Activated T-cell treated with anti-CD3 and anti-CD28 coated beads, Interleukin-2, amount 50 U/mL, for 72 hours (primary cell): ENCODE measurements at places on chromosomes 11 and 22.

GRCh38 chr11:19614370-19614940, 98.2 kb upstream of the NAV2 start:
- DNase-seq = no peak

GRCh38 chr22:43187171-43188099, 501 bp upstream of the TTLL12 start:
- DNase-seq = peak; percentile 97

DNA sequence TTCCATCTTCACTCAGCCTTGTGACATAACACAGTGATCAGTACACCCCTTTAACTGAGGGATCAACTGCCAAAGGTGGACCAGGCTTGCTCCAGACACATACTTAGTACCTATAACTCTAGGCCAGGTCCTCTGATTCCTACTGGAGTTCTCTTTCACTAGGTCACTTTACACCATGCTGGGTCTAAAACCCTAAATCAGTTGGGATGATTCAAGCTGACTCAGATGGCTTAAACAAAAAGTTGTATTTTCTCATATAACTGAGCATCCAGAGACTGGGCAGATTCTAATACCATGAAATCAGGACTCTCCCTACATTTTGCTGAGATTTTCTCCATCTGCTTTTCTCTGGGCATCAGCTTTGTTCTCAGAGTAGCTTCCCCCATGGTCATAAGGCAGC, 26.0 kb upstream of the FLI1 start:
- no peak for DNase-seq

GRCh38 chr11:19372381-19372780, 131.6 kb upstream of the E2F8 start:
- DNase-seq = no peak

- no peak for DNase-seq
Measured at GRCh38 chr22:44728761-44729324, 23.5 kb upstream of the ARHGAP8 start.

DNA sequence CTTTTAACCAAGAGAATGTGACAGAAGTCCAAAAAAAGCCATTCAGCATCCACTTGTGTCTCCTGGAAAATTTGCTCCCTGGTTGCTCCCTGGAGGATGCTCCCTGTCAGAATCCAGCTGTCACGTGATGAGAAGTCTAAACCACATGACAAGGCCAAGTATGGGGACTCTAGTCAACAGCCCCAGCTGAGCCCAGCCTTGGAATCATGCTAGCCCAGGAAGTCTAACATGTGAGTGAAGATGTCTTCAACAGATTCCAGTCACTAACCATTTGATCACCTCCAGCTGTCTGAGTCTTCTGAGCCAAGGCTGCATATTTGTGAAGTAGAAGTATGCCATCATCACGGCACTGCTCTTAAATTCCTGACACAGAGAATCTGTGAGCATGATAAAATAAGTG, 4.2 kb downstream of the OR56B4 start:
- DNase-seq = no peak

DNA sequence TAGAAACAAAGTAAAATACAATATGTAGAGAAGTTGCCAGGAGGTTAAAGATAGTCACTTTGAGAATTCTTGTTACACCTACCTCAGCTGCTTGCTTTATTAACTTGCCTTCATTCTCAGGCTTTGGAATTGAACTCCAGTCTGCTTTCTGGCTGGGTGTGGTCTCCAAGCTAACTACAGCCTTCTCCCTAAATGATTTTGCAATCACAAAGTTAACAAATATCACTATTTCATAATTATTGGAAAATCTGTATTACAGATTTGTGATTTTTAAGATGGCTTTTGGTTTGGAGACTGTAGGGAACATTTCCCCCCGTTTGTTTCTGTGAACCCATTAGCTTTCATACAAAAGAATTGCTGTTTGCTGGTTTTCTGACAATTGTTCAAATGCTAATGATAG, 2.2 kb downstream of the PLAAT5 start:
- no peak for DNase-seq

DNA sequence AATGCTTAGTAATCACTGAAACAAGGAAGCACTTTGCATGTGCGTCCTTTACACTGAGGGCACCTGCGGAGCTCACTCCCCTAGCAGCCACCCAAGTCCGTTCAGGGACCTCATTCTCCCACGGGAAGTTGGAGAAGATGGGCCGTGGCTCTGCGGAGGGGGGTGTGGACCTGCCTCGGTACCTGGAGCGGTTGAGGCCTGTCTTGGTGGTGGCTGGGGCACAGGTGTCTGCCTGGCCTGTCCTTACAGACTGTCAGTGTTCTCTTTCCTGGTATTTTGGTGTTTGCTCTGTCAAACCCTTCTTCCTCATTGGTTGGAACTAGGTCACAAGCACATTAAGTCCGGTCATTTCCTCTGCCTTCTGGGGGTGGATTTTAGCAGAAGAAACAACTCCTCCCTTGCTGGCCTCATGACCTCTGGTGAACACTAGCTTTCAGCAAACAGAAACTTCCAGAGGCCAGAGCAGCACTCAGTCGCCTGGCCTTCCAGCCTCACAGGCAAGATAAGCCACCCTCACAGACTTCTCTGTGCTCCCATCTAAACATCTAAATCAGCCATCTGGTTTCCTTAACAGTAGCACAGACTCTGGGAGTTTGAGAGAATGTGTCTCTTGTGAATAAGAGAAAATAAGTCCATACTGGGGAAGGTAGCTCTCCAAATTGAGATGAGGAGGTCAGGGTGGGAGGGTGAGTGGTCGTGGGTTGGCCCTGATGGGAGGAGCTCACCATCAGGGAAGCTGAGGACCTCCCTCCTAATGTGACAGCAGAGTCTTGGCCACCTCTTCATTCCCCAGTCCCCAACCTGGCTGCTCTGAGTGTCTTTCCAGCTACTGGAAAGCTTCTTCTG, 8.6 kb downstream of the SNAP29 start:
- no peak for DNase-seq

- no peak for DNase-seq
Measured at GRCh38 chr11:12287374-12288211, 89.8 kb upstream of the PARVA start.

DNA sequence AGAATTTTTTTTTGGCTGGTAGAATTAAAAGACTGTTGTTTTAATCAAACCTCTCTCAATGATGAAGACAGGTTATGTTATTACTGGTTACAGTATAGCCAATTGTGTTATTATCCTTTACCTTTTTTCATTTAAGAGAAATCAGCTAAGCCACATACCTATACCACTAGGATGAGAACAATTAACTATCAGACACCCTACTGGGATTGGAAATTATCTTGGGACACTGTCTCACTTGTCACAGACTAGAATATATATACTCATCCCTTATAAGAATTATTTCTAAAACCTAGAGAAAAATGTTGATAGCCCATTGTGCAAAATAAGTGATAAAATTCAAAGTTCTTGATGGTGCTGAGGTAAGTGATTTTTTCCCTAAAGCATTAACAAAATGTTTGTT, at the start of gene OR5AS1:
TSS of gene OR5AS1 (plus strand) at position 301 of the 400 bp plus-strand sequence. CDS start 2,765 bp downstream, outside the sequence.
- no peak for DNase-seq

GRCh38 chr11:58006940-58007339, 16.7 kb upstream of the OR9Q1 start:
- no peak for DNase-seq

DNA sequence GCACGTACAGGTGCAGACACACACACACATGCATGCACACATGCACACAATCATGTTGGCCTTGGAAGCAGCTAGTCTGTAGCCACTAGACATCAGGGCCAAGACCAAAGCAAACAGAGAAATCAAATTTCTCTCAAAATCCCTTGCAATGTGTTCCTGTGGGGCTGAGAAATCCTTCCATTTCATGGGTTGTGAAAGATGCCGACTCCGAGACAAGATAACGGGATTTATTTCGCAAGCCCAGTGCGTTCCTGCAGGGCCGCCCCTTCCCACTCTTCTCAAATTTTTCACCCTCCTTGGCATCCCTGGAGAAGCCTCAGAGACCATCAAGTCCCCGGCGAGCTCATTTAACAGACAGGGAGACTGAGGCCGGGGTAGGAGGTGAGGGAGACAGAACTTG, 366.7 kb downstream of the MN1 start:
- no peak for DNase-seq

DNA sequence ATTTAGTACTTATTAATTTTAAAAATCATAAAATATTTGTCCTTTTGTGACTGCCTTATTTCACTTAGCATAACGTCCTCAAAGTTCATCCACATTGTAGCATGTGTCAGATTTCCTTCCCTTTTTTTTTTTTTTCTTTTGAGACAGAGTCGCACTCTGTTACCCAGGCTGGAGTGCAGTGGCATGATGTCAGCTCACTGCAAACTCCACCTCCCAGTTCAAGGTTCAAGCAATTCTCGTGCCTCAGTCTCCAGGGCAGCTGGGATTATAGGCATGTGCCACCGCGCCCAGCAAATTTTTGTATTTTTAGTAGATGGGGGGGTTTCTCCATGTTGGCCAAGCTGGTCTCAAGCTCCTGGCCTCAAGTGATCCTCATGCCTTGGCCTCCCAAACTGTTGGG, 10.6 kb downstream of the RAB6A start:
- DNase-seq = no peak

DNA sequence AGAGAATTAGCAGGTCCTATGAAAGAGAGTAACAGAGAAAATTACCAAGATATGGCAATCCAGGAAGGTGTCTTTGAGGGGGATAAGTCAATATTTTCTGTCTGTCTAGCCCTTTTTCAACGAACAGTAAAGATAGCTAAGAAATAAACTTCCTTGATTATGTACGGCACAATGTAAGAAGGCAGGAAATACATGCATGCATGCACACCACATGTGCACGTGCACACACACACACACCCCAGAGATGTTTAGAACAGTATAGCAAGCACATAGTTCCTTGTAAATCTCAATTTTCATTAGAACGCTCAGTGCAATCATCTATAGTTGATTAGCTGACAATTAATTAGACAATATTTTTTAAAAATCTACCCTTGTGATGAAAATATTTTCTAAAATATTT, 74.7 kb downstream of the MPPED2 start:
- no peak for DNase-seq

- no peak for DNase-seq
Measured at GRCh38 chr22:45843031-45843430, 133.9 kb downstream of the WNT7B start.

- no peak for DNase-seq
Measured at GRCh38 chr22:27146866-27147633, 489.7 kb downstream of the MIAT start.

DNA sequence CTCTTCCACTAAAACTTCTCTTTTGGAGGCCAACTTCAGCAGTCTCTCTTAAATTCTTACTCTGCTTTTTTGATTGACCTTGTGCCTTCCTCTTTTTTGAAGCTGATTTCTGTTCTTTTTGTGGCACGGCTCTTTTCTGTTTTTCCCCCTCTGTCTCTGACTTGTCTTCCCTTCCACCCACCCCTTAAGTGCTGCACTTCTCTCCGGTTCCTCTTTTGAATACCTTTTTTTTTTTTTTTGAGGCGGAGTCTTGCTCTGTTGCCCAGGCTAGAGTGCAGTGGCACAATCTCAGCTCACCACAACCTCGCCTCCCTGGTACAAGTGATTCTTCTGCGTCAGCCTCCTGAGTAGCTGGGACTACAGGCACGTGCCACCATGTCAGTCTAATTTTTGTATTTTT, 211.9 kb downstream of the BLID start:
- DNase-seq = no peak

GRCh38 chr11:68302256-68302655, 10.1 kb upstream of the LRP5 start:
- no peak for DNase-seq

- no peak for DNase-seq
Measured at GRCh38 chr22:48301421-48301820, 1526.3 kb downstream of the BRD1 start.

GRCh38 chr11:6297831-6298230, 22.5 kb downstream of the CAVIN3 start:
- no peak for DNase-seq

DNA sequence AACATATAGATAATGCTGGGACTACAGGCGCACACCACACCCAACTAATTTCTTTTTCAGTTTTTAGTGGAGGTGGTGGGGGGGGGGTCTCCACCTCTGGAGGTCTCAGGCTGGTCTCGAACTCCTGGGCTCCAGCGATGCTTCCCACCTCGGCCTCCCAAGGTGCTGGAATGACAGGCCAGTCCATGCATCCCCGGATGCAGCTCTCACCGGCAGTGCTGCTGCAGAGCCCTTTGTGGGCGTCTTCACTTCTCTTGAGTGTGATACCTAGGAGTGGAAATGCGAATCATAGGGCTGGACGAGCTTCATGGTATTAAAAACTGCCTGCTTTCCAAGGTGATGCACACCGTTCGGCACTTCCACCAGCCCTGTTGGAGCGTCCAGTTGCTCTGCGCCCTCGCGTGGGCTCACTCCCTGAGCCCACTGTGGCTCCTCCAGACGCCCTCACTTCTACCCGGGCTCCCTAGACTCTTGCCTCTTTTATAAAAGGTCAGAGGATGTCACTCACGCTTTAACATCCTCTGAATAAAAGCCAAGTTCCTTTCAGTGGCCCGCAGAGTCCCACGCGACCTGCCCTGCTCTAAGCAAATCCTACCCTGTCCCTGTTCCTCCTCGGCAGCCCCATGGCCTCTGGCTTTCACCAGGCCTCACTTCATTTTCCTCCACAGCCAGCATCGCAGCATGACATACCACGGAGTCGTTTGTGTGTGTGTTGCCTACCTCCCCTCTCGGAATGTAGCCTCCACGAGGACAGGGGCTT, 837 bp upstream of the BID start:
- DNase-seq = no peak

DNA sequence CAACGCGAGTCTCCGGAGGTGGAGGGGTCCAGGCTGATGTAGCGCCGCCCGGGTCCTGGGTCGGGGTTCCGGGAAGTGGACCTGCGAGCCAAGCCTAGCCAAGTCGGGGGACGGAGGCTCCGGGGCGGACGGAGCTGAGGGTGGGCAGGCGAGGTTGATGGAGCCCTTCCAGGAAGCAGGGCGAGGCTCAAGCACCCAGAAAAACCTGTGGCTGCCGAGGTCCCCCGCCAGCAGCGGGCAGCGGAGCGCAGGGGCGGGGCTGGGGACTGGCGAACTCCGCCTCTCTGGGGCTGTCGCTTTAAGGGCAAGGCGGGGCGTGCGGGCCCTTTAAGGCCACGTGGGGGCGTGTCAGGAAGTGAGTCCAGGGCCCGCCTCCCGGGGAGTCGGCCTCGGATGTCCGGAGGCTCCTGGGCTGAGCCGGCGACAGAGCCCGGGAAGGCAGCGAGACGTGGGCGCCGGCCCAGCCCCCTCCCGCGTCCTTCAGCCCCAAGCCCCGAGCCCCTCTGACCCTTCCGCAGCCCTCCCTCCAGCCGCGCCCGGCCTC, at the start of gene SLC35C1:
TSS of gene SLC35C1 (plus strand) at position 389 of the 544 bp plus-strand sequence. CDS start 653 bp downstream, outside the sequence.
- peak; percentile 98 for DNase-seq

GRCh38 chr11:123230346-123230745, 35.3 kb upstream of the CLMP start:
- no peak for DNase-seq

DNA sequence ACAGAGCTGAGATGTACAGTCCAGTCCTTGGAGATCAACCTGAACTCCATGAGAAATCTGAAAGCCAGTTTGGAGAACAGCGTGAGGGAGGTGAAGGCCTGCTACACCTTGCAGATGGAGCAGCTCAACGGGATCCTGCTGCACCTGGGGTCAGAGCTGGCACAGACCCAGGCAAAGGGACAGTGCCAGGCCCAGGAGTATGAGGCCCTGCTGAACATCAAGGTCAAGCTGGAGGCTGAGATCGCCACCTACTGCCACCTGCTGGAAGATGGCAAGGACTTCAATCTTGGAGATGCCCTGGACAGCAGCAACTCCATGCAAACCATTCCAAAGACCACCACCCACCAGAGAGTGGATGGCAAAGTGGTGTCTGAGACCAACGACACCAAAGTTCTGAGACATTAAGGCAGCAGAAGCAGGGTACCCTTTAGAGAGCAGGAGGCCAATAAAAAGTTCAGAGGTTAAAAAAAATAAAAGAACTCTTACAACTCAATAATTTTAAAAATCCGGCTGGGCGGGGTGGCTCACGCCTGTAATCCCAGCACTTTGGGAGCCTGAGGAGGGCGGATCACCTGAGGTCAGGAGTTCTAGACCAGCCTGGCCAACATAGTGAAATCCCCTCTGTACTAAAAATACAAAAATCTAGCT, 69.9 kb upstream of the RTL6 start:
- peak; percentile 59 for DNase-seq
